Cardiac septum (tissue), 1 donor: ENCODE measurements at places on chromosomes 2 and 18. TPM values are rescaled to one million over a fixed set of nuclear protein-coding genes. Genes with fewer than 3 reads are reported as not detected.
A peak's percentile ranks its signal among the peaks of the same experiment; 100 is the strongest.

Gene COLEC11
- 3.1 TPM for total RNA-seq

Gene SCG2
- 0.97 TPM for total RNA-seq

Gene IL36G
- not detected for total RNA-seq

Gene MEP1B
- total RNA-seq: 0.13 TPM

Gene GPR155
- 10.9 TPM for total RNA-seq

Gene SLC9A2
- 0.08 TPM for total RNA-seq

Gene PLCL1
- total RNA-seq: 82.5 TPM

DNA sequence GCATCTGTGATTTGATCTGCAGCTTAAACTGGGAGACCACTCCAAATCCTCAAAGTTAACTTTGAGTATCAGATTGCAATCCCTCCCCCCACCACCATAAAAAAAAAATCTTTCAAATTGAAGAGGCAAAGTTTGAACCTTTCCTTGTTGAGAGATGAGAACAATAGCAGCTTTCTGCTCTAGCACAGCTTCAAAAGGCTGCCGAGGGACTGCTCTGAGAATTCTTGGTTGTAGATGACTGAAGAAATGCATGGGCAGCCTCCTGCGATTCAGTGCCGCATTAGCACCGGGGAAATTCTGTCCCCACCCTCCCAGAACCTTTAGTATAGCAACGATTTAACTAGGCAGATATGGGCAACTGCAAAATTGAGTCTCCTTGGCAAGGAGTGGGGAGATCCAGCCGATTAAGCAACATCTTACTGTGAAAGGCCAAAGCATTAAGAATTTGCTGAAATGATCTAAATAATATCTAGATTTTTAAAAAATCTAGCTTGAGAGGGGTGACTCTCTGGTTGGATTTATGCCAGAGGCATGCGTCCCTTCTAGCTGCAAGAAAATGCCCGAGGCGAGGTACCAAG is 3.9 kb upstream of the SP5 start:
- no peak for DNase-seq

GRCh38 chr2:157264099-157264498 is 6.6 kb downstream of the GALNT5 start:
- DNase-seq: no peak

DNA sequence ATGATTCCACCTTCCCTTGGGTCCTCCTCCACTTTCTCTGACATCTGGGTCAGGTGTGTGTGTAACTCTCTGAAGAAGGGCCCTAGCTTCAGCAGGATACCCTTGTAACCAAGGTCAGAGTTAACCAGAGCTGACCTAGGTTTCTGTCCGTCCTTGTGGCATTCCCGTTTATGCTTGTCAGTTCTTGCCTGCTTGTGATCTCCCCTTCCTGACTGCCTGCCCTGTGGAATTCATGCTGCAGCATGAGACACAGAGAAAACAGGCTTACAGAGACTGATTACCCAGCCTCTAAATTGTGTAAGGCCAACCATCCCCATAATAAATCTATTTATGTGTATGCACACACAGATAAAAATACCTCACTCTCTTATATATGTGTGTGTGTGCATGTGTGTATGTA is 22.8 kb downstream of the NXPH2 start:
- DNase-seq: no peak

DNA sequence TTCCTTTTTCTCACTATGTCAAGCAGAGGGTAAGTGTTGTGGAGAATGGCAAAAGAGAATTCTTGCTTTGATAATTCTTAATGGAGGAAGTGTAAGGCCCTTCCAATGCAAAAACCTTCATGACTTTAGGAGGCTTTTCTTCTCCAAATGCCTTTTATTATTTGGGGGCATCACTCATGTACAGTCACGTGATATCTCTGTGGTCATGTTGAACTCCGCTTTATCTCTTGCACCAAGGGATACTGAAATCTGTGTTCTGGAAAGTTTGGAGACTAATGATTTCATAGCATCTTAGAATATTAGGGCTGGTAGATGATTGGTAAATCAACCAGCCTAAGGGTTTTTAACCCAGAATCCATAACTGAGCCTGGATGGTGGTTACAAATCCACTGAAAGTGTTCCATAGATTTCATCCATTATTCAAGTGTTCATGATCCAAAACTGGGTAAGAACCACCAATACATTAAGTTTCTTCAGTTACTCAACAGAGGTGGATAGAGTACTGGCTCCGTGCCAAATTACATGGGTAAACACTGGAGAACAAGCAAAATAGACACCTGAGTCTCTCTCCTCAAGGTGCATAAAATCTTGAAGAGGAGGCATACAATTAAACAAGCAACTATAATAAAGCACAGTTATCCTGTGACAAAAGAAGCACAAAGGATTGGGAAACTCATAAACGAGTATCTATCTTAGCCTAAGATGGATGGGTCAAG is 169.6 kb upstream of the EPHA4 start:
- DNase-seq: no peak

DNA sequence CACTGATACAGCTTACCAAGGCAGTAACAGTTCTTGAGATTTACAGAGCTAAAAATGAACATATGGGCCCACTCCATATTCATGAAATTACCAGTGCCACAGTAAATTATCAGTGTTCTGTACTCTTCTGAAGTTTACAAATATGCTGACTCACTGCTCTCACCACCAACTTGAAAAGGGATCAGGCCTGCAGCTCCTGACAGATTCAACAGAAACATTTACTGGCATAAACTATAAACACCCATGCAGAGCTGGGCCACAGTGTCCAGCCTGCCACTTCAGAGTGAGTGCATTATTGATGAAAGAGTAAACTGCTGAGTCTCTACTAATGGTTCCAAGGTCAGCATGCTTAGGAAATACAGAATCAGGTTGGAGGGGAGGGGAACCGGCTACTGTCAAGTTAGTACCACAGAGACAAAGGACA is 83.1 kb downstream of the FARSB start:
- DNase-seq: no peak

DNA sequence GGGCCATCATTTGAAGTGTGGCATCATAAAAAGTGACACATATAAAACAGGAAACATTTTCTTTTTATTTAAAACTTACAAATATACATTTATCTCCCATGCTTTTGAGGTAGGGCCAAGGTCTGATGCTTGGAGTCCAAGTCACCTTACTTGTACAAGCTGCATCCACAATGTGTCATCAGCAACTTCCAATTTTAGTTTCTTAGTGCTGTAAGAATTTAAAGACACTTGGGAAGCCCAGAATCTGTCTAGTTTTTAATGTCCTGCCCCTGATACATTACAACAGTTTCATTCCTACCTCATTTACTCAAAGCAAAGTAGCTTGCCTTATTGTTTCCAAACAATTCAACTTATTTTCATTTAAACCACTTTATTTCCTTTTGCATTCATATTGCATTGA is 297.7 kb downstream of the MTX2 start:
- no peak for DNase-seq

DNA sequence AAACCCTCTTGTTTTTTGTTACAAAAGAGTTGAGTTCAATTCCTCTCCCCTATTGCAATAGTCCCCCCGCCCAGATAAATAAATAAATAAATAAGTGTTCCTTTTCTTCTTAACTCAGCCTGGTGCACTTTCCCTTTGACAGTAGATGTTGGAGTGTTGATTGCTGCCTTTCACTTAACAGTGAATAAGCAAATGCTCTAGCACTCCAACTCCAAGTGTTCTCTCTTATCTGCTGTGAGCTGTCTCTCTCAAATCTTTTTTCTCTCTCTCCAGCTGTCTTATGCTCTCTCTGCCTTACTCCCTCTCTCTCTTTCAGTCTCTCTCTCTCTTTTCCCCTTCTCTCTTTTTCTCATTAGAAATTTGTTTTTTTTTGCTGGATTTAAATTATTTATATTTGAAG is 216.7 kb downstream of the TMX3 start:
- no peak for DNase-seq

DNA sequence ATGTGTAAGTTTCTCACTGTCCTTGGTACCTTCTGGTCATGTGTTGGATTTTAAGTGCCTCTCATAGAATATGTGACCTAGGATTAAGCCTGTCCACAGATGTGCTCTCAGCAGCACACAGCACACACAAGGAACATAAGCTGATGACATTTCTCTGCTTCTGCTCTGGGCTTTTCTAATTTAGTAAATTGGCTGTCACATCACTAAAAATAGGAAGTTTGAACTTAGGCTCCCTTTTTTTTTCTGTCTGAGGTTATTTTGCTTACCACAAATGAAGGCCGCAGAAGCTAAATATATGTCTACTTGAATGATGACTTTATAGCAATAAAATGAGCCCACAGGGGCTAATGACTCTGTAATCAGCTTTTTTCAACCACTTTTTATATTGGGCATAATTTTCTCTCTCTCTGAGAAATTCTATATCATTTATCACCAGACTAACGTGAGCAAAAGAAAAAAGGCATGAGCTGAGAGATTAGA is 150.2 kb upstream of the KLHL14 start:
- no peak for DNase-seq

DNA sequence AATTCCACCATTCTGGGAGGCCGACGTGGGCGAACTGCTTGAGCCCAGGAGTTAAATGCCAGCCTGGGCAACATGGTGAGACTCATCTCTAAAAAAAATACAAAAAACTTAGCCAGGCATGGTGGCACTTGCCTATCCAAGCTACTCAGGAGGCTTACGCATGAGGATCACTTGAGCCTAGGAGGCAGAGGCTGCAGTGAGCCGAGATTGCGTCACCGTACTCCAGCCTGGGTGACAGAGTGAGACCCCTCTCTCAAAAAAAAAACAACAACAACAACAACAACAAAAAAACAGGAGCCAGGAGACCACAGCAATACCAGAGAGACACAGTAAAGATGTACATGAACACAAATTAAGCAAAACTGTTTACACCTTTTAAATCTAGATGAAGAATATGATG is 52.9 kb downstream of the TLK1 start:
- DNase-seq: no peak

DNA sequence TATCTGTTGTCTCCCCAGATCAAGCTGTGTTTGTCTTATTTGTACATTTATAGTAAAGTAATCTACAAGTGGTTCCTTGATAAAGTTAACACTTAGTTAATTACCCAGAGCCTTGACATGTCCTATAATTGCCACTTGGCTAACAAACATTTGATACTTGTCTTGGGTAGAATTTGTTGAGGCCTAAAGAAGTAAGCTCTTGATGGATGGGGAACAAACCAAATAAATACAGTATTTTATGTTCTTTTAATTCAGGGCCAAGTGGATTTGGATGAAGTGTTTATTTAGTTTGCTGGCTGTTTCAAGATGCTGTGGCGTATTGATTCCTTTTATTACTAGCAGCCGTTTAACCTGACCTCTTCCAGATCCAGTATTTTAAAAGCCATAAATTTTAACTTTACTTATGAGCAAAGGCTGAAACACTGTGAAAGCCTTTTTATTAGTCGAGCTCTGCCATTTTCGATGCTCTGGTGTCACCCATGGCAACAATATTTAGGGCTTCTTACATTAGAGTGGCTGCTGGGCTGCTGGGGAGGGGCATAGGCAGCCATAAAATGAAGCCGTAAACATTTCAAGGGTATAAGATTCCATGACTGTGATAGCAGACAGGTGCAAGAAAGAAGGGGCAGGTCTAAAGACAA is 401.6 kb upstream of the NRP2 start:
- DNase-seq: no peak

GRCh38 chr2:70330476-70330875 is 28.6 kb upstream of the FAM136A start:
- peak; percentile 2 for DNase-seq

GRCh38 chr2:55051026-55051866 is 995 bp upstream of the RTN4 start:
- no peak for DNase-seq

GRCh38 chr18:68215931-68216330 is 499.0 kb downstream of the TMX3 start:
- DNase-seq: no peak

GRCh38 chr2:176653479-176654443 is 384.5 kb downstream of the MTX2 start:
- no peak for DNase-seq

- DNase-seq: no peak
Measured at GRCh38 chr2:91442246-91442905, 2750.9 kb downstream of the RPIA start.

DNA sequence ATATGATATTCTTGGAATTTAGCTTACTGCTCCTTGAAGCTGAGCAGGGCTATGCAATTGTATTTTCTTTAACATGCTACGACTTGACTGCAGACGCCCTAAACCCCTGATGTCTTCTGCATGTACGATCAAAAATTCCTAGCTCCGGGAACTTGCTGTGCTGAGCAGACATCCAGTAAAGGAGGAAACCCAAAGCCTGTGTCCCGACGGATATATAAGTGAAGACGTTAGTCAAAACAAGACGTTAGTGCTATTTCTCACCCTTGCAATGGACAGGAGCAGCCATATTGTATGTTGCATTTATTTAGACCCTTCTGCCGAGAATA is 51.5 kb downstream of the SETBP1 start:
- DNase-seq: no peak

DNA sequence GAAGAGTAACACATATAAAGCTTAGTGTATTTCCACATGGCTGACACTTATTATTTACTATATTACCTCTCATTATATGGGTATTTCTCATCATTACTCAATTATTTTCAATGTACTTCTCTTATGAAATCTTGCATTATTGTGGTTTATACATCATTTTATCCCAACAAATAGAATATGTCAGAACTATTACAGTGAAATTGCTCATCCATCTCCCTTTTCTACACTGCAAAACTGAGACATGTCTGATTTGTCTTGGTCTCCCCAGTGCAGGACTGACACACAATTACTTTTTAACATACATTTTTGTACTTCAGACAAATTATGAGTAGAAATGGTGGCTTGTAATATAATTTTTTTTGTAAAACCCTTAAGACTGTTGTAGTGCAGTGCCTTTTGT is 600.9 kb downstream of the PLCL1 start:
- DNase-seq: no peak

- DNase-seq: no peak
Measured at GRCh38 chr2:24667542-24667941, 125.6 kb downstream of the PTRHD1 start.

GRCh38 chr2:215745331-215745730 is 268.0 kb downstream of the MREG start:
- DNase-seq: no peak

DNA sequence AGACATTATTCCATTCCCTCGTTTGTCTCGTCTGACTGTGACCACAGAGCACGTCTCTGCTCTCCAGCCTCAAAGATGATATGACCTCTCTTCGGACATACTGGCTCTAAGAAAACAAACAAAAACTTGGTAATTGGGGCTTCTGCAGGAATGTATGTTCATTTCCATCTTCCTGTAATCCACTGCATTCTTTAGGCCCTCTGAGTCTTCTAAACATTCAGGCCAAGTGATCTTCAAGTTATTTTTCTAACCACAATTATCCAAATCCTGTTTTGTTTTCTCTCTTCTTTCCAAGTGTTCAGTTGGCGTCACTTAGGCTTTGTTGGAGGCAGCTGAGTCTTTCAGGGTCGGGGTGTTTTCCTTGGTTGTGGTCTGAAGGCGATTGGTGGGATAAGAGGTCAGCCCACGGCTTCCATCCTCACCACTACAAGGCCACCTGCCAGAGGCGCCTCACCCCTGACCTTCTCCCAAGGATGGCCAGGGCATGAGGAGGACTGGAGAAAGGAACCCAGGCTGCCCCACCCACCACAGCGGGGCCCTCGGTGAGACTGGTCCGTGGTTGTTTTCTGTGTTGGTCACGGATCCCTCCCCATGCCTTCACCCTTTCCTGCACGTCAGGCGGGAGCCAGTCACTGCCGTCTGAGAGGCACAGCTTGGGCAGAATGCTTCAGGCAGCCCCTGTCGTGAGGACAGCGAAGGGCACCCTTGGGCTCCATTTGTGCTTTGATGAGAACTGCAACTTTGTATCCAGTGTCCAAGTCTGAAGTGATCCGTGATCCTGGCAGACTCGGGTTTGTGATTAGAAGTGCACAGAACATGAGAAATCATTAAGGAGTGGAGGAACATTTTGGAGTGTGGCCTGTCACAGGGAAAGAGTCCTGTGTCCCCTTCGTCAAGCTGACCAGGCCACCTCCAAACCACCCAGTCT is 88.6 kb upstream of the FHL2 start:
- DNase-seq: no peak
